ENCODE measurements at places on chromosomes 13 and 19.
A peak's percentile ranks its signal among the peaks of the same experiment; 100 is the strongest.

DNA sequence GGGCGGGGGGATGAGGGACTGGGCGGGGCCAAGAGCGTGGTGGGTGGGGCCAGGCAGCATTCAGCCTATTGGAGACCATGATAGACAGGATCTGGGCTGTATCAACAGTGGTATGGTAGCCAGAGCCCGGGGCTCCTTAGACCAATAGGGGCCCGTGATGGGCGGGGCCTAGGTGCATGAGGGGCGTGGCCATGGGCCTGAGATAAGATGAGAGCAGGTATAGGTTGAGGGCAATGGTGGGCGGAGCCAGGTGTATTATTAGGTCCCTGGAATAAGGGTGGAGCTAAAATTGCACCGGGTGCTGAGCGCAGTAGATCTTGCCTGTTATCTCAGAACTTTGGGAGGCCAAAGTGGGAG is 5.3 kb downstream of the ABCA7 start:
- peak; percentile 59 for DNase-seq

DNA sequence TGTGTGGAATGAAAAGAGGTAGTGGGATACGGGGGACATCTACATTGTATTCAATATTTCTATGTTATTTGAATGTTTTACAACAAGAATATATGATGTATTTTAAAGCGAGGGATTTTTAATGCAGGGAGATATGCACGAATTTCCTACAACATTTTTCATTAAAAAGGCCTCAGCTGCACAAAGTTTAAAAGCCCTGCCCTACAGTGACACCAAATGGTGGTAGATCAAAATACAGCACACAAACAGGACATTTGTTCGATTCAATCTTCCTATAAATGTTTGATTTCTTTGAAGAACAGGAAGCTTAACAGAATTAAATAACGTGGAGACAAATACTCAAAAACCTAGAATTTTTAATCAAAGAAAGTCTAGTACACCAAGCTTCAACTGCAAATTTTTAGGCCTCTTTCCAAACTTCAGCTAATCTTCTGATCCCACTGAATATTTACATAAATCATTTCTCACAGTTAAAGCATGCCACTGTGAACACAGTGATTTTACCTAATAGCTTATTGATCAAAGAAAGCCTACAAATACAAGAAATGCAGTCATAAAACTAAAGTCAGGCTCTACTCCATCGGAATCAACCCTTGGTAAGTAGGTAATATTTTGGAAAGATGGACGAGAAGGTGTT is 257.2 kb downstream of the DIAPH3 start:
- peak; percentile 67 for DNase-seq

DNA sequence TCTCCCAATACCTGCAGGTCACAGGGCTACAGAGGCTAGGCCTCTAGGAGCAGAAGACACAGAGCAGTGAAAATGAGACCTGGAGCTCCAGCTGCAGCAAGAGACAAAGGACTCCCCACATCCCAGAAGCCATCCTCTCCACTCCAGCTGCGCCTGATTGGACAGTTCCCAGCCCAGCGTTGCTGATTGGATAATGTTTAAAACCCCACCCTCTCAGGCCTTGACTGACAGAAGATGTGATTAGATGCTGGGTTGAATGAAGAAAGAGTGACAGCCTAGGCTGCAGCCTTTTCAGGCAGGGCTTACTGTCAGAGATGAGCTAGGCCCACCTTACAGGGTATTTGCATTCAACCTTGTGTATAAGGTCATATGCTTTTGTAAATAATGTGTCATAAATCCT is 59.4 kb downstream of the ZNF708 start:
- DNase-seq: no peak

GRCh38 chr19:9981406-9982260 is 28.7 kb downstream of the COL5A3 start:
- DNase-seq: peak; percentile 50

Data from GM23248 (cell line).